Stimulated activated CD4-positive, alpha-beta T cell treated with anti-CD3 and anti-CD28 coated beads, Interleukin-2, amount 100 ng/mL, for 4 hours (primary cell): ENCODE measurements at places on chromosomes 16 and 17.

DNA sequence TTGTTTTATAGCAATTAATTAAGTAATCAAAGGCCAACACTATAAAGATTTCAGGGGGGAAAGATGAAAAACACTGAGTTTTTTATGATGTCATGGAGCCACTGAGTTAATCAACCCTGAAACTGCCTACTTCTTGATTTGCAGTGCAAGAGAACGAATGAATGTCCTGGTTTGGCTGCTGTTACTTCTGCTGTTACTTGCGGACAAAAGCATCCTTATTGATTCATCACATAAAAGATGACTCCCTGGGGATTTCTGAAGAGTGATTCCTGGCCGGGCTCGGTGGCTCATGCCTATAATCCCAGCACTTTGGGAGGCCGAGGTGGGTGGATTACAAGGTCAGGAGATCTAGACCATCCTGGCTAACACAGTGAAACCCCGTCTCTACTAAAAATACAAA, 10.9 kb upstream of the SPNS3 start:
- DNase-seq, result no peak

DNA sequence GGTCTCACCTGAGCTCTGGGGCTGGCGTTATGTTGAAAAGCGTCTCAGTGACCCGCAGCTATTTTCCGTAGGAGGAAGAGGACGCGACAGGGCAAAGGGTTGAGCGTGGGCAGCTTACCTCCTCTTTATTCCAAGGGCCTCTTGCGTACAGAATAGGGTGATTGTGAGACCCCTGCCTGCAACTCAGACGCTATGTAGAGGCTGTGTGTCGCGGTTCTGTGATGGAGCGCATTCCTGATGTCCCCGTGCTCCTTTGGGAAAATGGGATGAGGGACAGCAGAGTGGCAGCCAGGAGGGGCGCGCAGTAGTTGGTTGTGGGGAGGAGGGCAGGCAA, 531 bp upstream of the CDH8 start:
- no peak for DNase-seq

GRCh38 chr17:60908324-60908723, 230.7 kb downstream of the BCAS3 start:
- DNase-seq, result no peak

DNA sequence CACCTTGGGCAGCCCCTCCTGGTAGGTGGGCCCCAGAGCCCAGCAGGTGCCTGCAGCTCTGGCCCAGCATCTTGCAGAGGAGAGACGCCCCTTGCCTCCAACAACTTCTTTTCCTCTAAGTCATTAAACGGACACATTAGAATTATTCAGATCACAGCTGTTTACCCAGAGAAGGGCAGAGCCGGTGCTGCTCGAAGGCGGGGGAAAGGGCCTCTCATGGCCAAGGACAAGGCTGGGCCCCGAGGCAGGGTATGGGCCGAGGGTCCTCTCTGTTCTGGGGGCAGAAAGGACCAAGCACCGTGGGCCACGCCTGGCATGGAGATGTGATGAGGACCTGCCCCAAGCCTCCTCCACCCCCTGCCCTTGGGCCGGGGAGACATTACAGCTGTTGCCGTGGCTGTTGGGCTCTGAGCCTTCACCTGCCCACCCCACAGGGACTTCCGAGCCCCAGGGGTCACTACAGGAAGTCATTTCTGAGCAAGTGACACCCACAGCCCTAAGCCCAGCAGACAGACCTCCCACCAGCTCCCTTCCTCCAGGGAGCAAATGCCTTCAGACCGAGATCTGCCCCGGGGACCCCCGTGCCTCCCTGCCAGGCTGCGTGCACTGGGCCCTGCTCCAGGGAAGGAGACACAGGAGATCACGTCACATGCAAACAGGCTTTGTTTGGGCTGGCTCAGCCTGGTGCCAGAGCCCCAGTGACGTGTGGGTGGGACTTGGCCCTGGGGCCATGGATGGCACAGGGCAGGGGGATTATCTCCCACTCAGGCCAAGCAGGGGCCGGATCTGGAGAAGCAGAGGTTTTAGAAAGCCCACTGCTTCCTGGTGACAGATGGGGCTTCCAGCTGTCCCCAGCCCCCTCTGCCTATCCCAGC, 699 bp upstream of the PVALEF start:
- DNase-seq, result no peak

DNA sequence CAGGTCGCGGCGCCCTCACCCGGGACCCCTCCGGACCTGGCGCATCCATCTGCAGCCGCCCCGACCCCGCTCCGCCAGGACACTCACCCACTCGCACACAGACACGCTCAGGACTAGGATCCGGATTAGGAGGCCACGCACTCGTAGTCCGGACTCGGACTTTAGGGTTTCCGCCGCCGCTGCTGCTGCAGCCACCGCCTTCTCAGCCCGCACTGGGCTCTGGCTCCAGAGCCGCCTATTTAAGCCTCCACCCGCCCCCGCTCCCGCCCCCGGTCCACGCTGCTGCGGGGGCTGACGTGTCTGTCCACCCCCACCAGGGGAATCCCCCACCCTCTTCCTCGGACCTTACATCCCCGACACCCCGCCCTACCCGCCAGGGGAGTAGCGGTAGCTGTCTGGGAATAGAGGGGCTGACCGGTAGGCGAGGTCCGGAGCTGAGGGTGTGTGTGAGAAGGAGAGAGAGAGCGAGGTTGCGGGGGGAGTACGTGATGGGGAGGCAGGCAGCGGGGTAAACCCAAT, at the start of gene RRAD:
Gene RRAD, minus strand, starts transcription at position 214 of the 519 bp plus-strand sequence. CDS start 356 bp downstream, outside the sequence.
- DNase-seq, result no peak

DNA sequence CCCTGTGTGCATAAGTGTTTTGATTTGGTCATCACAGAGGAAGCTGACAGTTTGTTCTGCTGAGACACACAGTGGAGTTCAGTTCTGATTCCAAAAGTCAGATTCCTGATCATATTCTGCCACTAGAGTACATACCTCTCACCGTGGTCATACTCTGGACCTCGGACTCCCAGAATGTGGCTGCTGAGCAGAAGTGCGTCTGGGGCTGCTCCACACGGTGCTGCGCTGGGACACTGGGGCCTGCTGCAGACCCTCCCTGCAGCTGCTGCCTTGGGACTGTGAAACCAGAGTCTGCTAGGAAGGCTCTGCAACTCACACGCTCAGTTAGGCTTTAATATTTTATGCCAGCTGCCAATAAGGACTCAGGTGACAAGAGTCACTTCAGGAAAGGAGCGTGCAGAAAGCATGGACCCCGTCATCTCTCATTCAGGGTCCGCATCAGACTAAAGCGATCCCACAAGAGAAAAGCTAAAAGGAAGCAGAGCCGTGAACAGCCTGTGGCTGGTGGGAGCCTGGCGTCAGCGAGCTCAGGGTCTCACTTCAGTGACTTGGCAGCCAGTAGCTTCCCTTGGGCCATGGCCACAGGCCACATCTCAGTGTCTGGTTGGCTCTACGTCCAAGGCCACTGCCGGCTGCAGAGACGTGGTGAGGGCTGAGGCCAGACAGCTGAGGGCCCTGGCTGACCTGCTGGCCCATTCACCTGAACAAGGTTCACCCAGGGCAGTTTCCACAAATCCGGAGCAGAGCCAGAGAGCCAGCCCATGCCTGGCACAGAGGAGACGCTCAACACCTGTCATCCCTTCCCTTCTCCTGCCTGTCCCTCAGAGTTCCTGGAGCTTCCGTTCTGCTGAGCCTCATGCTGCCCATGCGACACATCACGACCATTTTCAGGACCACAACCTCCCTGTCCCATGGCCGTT, 24.7 kb upstream of the KIFC3 start:
- no peak for DNase-seq

DNA sequence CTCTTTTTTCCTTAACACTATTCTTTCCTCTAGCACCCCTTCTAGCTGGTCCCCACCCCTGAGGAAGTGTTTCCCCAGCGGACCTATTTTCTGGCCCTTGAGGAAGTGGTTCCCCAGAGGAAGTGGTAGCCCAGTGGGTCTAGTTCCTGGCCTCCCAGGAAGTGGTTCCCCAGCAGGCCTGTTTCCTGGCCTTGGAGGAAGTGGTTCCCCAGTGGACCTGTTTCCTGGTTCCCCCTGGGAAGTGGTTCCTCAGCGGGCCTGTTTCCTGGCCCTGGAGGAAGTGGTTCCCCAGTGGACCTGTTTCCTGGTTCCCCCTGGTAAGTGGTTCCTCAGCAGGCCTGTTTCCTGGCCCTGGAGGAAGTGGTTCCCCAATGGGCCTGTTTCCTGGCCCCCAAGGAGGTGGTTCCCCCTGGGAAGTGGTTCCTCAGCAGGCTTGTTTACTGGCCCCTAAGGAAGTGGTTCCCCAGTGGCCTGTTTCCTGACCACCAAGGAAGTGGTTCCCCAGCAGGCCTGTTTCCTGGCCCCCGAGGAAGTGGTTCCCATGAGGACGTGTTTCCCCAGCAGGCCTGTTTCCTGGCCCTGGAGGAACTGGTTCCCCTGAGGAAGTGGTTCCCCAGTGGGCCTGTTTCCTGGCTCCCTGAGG, 58.3 kb downstream of the NTN1 start:
- no peak for DNase-seq

DNA sequence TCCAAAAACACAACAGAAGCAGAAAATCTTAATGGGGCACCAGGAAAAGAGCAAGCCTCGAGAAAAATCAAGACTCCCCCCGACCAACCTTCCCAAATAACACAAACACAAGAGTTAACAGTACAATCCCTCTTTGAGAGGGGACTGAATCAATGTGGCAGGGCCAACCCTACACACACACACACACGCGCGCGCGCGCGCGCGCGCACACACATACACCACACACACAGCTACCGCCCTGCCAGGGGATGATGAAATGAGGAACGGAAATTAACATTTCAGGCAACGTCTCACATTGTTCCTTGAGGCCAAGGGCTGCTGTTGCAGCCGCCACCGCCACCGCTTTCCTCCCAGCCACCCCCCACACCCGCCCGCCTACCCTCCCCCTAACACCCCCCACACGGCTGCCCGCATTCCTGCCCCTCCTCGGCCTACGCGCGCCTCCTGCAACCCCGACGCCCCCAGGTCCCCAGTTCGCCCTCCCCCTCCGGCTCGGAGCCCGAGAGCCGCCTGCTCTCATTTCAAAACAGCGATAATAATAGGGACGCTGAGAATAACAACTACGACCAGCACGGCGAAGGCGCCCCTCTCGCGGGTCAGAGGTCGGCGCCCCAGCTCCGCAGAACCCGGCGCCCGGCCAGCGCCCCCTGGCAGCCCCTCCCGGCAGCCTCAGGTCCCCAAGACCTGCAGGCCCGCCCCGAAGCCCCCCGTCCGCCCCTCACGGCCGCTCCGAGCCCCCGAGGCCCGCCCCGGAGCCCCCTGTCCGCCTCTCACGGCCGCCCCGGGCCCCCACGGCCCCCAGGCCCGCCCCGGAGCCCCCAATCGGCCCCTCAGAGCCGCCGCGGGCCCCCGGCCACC, 1.1 kb downstream of the ANKRD11 start:
- DNase-seq, result peak; percentile 87

DNA sequence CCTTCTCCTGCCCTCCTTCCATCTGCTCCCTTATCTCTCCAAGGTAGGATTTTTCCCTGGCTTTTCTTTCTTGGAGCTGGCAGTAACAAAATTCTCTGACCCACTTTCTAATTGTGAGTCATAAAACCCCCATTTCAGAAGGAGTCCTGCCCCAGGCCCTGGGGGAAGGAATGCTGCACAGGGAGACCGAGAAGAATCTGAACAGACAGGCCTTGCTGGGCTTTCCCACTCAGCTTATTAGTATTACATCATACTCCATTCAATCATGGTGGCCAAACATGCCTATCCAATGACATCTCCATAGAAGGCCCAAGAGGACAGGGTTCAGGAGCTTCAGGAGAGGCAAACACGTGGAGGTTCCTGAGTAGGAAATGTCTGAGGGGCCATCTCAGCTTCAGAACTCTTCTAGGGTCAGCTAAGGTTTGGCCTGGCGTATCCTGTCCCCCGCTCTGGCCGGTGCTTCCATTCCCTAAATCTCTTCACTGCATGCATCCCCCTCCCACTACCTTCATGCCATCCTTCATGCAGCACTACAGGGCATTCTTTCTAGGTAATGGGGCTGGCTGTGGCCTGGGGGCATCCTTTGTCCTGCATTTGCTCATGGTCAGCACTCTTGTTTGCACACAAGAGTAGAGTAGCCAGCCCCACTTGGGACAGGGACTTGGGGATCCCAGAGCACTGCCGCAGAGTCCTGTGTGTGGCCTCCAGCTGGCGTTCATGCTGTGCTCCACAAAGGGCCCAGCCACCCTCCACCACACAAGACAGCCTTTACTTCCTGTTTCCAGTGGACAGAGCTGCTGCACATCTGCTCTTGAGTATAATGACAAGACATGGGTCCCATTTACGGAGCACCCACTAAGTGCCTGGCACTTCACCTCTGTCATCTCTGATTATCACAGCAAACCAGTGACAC, 8.2 kb downstream of the SLC6A2 start:
- no peak for DNase-seq

DNA sequence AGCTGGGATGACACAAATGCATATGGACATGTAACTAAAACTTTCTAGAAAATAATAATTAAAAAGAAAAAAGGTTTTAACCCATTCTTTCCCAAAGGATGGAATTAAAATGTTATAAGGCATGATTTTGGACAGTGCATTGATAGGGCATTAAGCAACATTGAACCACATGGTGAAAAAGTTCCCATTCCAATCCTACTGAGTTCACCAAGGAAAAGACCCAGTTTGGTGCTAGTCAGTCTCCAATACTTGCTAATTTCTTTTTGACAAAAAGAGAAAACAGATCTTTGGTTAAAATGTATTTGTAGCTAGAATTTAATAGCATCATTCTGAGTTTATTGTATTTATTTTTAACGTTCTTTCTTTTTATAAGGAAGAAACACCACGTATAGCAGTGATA, 28.1 kb downstream of the EMP2 start:
- DNase-seq, result no peak

DNA sequence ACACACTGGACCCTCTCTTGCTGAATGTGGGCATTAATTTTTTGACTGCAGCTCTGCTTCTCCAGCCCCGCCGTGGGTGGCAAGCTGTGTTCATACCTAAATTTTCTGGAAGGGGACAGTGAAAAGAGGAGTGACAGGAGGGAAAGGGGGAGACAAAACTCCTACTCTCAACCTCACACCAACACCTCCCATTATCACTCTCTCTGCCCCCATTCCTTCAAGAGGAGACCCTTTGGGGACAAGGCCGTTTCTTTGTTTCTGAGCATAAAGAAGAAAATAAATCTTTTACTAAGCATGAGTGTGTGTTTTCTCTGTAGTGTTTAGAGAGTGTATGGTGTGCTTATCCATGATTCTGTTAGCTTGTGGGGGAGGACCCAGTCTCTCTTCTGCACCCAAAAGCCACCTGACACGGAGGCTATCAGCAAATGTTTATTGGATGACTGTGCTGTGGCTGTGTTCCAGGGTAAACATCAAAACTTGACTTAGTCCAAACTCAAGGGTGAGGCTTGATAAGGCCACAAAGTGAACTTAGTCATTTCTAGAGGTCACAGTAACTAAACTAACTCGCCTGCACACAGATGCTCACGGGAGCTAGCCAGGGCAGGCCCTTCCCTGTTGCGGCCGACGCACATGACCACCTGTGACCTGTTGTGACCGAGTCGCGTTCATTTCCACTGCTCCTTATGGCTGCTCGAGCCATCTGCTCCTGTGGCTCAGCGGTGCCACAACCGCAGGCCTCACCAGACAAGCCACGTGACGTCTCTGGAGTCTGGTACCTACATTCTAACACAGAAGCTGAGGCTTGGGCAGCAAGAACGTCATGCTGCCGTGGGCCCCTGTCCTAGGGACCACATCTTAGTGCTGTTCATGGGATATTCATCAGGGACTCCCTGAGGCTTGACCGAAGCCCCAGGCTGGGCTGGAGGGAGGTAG, 9.8 kb upstream of the MED11 start:
- DNase-seq, result no peak

GRCh38 chr17:296379-296778, 56.2 kb downstream of the RPH3AL start:
- DNase-seq, result no peak

- no peak for DNase-seq
These were observed 118.3 kb downstream of the ANKRD11 start for GRCh38 chr16:89371968-89372634.

GRCh38 chr17:63993368-63993985, 4.7 kb upstream of the PRR29 start:
- DNase-seq, result no peak
